ENCODE measurements at places on chromosomes 3 and 15.

DNA sequence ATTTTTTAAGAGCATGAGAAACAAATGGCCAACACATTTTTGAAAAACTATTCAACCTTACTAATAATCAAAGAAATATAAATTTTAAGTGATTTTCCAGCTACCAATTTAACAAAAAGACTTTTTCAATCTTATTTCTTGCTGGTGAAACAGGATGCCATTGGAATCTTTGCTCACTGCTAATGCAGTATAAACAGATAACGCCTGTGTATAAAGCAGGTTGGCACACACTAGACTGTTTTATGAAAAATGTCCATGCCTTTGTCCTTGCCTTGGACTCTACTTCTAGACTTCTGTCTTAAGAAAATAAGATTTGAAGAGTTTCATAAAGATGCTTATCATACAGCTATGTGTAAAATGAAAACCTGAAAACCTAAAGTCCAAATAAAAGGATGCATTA lies 5.0 kb upstream of the VGLL4 start:
- DNase-seq = no peak

DNA sequence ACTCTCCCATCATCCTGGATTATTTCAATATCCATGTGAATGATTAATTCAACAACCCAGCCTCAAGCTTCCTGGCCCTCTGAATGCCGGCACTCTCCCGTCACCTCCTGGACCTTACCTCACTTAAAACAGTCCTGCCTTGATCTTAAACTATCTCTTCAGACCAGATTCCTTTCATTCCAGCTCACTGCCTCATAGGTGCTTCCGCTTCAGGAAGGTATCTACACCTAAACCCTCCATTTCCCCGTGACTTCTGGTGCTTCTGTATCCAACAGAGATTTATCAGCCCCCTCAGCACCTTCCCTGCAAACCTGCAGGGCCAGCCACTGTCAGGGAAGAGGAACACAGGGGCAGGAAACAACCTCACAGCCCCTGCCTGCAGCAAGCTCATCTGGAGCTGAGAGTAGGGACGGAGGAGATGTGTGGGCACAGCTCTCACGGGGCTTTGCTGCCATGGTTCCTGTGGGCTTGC lies 98.9 kb upstream of the TJP1 start:
- no peak for DNase-seq

DNA sequence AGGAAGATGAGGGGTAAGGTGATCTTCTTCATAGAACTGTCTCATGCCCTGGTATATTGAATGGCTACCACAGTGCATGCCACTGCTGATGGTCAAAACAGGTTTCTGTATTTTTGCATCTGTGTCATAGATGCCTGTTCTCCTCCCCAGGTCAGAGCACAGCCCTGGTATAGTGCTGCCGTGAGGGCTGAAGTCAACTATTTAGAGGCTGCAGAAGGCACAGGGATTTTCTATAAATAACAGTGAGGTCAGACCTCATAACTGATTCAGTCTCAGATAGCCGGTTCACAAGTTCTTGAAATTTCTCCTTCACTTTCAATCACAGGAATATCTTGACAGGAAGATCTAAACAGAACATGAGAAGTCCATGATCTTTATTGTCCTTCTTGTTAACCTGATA lies 99.2 kb upstream of the NUDT16 start:
- DNase-seq = no peak

GRCh38 chr3:46010519-46011113 lies 15.0 kb upstream of the FYCO1 start:
- no peak for DNase-seq

DNA sequence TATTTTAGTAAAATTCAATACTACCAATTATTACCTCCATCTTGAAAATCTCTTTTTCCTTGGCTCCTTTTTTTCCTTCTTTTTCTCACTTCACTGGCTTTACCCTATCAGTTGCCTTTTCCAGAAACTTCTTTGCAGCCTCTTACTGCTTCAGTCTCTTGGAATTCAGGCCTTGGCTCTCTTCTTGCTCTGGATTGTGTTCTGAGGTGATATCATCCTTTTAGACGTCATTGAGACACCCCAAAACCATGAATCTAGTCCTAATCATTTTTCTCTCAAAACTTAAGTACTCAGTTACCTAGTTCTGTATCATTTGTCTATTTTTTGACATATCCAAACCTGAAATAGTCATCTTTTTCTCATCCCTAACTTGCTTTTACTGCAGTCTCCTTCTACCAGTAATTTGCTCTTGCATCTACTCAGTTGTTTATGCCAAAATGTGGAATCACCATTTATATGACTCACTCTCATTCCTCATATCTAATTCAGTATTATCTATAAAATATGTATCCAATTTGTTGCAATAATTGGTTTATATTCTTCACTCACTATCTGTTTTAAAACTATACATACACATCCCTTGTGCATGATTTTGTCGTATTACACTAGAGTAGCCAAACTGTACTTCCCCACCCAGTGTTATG lies 703.2 kb upstream of the CCDC54 start:
- DNase-seq = no peak

All from stimulated activated CD4-positive, alpha-beta T cell treated with anti-CD3 and anti-CD28 coated beads, TNF-alpha, amount 100 ng/mL, for 1 hour (primary cell).